ENCODE measurements at places on chromosomes 2 and 18.

- no peak for DNase-seq
Observed at GRCh38 chr18:27803957-27804356, 373.0 kb downstream of the CDH2 start.

DNA sequence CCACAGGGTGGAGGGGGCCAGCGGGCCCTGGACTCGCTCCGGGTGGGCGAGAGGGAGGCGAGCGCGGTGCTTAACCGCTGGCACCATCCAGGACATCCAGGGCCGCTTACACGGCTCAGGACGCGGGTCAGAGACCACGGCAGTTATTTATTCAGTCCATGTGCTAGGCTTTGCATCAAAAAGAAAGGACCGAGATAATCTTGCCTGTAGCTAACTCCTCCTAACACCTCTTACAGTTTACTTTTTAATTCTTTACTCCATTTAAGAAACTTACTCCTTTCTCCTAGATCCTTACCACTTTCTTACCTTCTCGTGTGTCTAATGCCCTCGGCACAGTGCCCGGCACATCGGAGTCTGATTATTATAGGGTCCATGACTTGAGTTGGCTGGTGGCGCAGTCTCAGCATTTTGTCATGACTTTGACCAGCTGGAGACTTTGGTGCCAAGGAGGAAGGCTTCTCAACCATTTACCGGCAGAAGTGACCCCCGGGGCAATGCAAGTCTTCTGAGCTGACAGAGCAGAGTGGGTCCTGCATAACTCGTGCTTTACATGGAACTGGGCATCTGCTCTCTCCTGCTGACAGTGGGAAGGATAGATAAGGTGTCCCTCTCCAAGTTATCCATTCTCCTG lies 503 bp downstream of the ANXA4 start:
- DNase-seq: no peak

DNA sequence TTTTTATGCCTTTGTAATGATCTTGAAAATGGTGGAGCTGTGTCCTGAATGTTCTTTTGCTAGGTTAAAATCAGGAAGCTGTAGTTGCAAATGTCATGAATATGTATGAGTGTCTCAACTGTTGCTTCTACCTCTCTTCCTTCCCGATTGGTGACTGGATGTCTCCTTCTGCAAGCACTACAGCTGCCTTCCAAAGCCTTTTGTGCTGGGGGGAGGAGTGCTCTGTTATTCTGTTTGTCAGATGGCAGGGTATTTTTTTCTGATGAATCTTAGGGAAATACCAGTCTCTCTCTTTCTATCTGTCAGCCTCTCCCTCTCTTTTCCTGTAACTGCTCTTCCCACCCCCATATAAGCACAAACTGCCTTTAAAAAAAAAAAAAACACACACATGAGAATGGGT lies 1396.3 kb upstream of the CELF4 start:
- DNase-seq: no peak

- no peak for DNase-seq
Observed at GRCh38 chr2:75790814-75791467, 80.2 kb upstream of the GCFC2 start.

- no peak for DNase-seq
Observed at GRCh38 chr2:55078956-55079355, 28.7 kb upstream of the RTN4 start.

GRCh38 chr18:12657684-12658425 lies at the start of gene SPIRE1:
Gene SPIRE1 (minus strand): TSS chr18:12658107. CDS start chr18:12657866, 241 bp downstream.
- peak; percentile 34 for DNase-seq

DNA sequence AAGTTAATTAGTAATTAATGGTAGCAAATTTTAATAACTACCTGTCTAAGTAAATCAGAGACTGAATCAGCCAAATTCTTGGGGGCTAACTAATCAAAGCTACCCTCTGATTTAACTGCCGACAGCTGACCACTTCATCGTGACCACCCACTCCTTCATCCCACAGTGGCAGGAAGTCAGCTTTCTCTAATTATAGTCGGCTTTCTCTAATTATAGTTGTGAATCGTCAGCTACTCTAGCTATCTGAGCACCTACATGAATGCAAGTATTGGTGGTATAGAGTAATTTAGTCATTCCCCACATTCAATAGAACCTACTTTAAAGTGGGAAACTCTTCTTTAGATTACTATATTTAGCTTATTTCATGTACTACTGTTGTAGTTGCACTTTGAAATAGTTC lies 185.5 kb downstream of the PTGR3 start:
- DNase-seq: no peak

DNA sequence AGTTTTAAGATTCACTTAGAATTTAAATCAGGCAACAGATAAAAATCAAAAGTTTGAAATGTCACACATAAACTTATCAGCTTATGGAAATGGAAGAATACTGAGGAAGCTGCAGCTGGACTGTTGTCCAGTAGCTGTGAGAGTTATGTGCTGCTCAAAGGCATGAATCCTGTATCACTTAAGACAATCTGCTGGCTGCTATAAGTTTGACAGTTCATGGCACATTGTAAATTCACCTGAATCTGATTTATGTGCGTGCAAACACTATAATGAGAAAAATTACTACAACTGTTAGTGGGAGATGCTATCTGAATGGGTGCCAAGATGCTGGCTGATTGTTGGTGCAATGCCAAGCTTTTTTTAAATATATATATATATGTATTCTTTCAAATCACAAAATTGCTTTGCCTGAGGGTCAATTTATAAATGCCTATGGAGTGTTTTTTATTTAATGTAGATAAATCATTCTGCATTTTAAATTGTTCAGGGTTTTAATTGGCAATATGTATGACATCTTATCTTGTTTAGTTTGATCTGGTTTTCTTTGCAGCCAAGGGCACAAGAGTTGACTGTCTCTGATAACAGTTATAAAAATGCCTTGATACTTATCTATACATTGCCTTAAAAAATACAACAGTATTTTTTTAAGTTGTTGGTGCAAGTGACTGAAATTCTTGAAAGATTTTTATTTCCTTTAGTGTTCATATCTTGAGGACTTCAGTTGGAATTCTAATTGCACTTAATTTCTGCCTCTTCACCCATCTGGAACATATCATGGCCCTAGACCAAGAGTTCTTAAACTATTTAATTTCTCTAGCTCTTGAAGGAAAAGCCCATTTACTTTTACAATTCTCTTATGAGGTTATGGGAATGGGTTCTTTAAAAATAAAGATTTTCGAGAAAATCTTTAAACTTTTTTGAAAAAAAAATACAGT lies 48.7 kb downstream of the CAVIN2 start:
- DNase-seq: no peak

- DNase-seq: no peak
Observed at GRCh38 chr18:57951999-57952774, 91.8 kb upstream of the NEDD4L start.

- DNase-seq: no peak
Observed at GRCh38 chr2:184304006-184304405, 294.3 kb upstream of the ZNF804A start.

GRCh38 chr2:127705391-127706065 lies 4.2 kb downstream of the SFT2D3 start:
- no peak for DNase-seq

- no peak for DNase-seq
Observed at GRCh38 chr2:231411237-231411636, 15.7 kb downstream of the B3GNT7 start.

DNA sequence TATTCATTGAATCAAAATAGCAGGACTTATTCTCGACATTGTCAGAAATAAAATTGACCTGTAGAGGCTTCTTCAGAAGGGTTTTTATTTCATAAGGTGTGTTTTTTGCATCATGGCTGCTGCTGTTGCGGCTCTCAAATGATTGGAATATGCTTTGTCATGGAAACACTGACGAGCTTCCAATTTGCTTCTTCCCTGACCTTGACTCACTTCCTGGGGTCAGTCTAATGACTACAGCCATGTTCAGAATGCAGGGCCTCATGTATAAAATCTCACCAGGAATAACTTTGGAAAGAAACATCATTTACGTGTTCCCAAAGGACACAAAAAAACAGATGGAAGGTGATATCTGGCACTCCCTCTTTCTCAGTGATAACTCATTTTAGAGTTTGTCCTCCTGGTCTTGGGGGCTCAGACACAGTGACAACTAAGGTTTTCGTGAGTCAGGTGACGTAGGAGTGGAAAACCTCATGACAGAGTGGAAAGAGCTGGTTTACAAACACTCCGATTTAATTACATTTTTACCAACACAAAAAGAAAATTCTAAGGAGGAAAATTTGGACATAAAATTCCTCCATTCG lies 467.0 kb upstream of the RAB12 start:
- no peak for DNase-seq

GRCh38 chr18:63850636-63851035 lies 36.9 kb upstream of the SERPINB2 start:
- DNase-seq: no peak
